ENCODE measurements at places on chromosomes 2 and 18.

DNA sequence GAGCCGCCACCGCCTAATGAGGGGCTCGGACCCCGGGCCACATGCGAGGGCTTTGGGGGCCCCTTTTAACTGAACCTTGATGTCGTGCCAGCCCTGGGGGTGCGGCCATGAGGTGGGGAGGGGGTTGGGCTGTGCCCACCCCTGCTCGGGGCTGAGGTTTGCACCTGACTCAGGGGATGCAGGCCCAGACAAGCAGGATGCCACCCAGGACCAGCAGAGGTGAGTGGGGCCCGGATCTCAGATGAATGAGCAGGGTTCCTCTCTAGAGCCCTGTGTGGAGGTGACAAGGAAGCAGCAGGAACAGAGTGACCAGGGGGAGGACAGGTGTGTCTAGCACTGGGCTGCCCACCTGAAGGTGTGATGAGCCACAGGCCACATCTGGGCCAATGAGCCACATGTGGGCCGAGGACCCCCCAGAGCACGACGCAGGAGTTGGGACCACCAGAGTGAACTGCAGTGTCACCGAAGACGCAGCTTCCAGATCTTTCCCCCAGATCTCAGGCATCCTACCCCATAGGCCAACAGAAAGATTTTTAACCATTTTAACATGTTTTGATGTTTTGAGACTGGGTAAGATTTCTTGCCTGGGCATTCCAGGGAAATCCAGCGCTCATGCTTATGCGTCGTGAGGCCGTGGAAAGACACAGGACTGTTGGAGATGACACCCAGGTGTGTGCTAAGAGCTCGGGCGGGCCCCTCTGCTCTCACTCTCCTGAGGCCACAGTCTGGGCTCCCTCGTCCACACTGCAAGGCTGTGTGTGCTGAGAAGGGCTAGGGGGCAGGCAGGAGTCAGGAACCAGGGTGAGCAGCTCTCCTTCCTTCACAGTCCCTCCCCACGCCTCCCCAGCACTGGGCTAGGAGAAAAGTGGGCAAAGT, 73.6 kb downstream of the DDX1 start:
- no peak for DNase-seq

GRCh38 chr18:79496978-79497637, 101.4 kb downstream of the NFATC1 start:
- peak; percentile 66 for DNase-seq

GRCh38 chr2:232870018-232870765, at the start of gene SNORC:
TSS of gene SNORC (plus strand) at chr2:232870264. CDS start at chr2:232870342, 78 bp downstream.
- peak; percentile 60 for DNase-seq

DNA sequence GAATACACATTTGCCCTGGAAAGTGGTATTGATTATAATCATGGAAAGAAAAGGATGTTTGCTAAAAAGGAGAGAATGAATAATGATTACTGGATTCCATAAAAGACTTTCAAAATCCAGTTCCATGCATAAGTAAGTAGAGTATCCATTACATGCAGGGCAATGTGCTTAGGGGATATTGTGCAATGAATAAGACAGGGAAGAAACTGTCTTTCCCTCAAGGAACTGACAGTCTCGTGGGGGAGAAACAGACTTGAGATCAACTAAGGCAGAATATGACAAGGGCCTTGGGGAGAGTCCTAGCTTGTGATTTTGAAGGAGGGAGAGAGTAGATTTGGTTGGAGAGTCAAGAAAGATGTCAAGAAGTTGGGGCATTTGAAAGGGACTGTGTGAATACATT, 130.6 kb downstream of the SPP2 start:
- no peak for DNase-seq

- no peak for DNase-seq
Measured at GRCh38 chr2:148048475-148049221, 27.8 kb downstream of the MBD5 start.

DNA sequence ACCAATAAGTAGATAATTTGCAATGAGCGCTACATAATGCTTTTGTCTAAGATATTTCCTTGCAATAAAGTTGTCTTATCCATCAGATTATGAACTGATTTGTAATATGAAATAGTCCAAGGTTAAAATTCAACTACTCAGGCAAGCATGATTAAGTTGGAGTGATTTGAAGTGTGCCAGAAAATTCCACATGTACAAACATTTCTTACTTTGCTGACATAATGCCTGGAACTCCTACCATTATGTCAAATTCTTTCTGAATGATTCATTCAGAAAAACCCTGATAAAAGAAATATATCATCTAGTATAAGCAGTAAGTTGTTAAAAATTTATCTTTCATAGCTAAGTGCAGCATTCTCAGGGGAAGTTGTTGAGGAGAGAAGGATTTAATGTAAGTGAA, 87.3 kb downstream of the CBLN2 start:
- DNase-seq: no peak

DNA sequence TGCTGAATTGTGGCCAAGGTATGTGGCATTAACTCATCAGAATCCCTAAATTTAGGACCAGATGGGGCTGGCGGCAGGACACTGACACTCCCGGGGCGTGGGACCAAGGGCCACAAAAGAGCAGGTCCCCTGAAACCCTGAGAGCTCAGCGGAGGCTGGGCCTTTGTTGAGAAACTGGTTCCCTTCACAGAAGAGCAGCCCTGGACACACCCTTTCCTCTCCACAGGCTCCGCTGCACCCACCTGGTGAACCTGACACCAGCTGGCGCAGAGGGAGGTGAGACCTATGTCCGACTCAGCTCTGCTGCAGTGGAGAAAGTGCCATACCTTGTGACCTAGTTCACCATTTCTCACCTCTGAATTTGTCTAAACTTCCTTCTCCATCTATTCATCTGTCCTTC, 119.5 kb downstream of the RTP5 start:
- DNase-seq: no peak

GRCh38 chr2:237547841-237548416, 18.4 kb upstream of the PRLH start:
- DNase-seq: no peak

DNA sequence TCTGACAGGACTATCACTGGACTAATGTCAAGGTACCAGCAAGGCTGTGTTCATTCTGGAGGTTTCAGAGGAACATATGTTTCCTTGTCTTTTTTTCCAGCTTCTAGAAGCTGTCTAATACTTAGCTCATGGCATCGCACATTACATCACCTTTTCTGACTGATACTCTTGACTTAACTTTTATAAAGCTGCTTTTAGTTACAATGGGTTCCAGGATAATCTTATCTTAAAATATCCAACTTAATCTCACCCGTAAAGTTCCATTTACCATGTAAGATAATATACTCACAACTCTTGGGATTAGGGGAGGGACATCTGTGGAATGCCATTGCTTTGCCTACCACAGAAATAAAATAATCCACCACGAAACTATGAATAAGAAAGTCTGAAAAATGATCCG, 394.2 kb downstream of the CDH19 start:
- no peak for DNase-seq

DNA sequence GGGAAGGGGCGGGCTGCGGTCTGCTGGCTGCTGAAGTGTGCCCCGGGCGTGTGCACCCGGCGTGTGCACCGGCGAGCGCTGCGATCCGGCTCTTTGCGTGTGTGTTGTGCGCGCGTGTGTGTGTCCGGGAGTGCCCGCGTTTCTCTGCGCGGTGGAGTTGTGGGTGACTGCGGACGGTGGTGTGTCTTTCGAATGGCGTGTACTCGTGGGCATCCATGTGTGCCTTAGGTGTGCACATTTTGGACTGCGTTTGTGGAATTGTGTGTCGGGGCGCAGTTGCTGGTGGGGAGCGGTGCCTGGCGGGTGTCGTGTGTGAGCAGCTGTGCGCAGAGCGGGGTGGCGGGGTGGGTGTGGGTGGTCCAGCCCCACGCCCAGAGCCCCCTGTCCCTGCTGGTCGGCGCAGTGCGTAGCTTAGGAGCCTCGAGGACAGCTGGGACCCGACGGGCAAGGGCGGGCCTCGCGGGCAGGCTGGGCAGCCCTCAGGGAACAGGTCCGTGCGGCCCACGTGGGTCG, 533 bp downstream of the HPCAL1 start:
- DNase-seq: no peak

DNA sequence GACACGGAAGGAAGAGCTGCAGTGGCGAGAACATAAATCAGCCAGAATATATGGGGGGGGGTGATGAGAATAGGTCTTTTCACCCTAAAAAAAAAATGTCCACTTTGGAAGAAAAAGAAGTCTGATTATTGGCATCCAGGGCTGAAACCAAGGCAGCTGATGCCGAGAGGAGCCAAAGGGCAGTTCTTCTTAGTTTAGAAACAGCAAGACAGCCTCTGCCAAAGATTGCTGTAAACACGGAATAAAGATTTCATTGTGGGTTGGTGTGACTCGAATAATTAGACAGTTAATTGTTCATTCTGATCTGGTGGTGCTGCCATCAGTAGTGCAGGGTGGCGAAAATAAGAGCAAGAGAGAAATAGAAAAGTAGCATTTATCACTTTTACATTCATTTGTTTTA, 3.5 kb downstream of the CDH20 start:
- no peak for DNase-seq

GRCh38 chr2:154912215-154912614, 213.7 kb downstream of the KCNJ3 start:
- no peak for DNase-seq

DNA sequence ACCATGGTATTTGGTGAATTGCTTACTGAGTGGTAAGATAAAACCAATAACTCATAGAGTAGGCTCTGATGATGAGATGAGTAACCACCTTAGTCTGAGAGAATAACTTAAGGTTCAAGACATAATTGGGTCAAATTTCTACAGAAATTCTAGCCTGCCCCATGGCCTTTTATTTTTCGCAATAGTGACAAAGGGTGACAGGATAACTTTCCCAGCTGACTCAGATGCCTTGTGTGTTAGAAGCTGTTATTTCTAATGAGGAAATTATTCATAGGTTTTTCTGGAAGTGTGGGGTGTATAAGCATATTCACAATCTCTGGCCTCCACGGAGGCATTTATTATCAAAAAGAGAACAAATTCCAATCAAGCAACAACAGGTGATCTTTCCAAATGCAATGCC, 159.0 kb downstream of the NUP35 start:
- no peak for DNase-seq

DNA sequence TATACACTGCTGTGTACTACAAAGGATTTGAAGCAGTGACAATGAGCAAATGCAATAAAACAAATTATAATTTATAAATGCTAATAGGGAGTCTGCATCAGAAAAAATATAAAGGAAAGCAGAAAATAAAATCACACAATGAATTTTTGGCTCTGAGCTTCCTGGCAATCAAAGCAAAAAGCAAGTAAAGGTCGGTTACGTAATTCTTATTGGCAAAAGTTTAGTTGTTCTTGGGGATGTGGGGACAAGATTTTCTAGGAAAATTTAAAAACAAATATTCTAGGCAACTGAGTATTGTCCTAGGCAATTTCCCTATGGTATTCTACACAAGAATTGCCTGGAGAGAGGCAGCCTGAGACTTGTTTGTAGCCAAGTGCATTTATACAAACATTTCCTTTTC, 1.8 kb downstream of the ORC2 start:
- DNase-seq: no peak

DNA sequence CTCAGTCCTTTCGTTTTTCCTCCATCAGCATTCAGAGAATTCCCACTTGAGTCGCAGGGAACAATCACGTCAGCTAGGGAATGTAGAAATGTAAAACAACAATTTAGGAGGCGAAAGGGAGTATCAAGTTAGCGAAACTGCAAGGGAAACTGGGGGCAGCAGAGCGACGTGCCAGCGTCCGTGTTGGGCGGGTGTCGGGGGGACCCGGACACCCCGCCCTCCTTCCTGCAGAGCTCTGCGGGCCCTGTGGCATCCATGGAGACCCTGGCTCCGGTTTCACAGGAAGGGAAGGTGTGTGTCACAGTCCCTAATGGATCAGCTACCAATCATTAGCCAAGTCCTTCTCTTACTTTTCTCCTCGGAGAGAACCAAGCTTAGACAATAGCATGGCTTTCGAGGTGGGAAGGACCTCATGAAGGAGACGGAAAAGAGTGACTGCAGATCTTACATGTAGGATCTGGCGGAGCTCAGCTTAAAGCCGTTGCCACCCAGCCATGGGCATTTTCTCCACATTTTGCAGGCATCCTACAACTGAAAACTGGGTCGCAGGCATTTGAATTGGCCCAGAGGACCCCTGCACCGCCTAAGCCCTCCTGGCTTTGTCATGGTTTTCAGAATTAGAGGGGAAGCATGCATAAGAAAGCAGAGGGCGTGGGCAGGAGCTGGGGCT, 33.7 kb downstream of the SOX11 start:
- DNase-seq: no peak

DNA sequence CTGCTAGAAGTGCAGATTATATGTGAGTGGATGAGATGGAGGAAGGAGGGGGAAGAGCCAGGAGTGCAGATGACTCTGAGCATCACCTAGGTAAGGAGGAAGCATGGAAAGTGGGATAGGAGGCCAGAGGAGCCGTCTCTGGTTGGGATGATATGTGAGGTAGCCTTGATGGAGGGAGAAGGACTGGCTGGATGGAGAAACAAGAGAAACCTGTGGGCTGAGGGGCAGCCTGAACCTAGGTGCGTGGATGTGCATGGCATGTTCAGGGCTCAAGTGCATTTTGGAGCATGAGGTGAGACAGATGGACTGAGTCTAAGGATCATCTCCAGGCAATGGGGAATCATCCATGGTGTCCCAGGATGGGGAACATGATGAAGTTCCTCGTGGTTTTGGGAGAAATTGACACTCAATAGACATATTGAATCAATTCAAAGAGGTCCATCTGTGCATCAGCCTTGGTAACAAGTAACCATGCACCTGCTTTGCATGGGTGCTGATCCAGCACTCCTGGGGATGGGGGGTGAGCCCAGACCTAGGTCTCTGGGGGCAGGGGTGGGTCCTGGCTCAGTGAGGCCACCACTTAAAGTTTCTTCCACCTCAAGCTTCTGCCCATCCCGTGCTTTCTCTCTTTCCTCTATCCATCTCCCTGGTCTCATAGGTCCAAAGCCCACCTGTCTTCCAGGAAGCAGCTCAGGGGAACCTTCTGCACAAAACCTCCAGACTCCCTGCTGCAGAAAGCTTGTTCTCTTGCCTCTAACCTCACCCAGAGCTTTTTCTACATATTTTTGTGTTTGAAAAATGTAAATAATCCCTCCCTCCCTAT, 19.2 kb downstream of the MYCN start:
- DNase-seq: no peak

DNA sequence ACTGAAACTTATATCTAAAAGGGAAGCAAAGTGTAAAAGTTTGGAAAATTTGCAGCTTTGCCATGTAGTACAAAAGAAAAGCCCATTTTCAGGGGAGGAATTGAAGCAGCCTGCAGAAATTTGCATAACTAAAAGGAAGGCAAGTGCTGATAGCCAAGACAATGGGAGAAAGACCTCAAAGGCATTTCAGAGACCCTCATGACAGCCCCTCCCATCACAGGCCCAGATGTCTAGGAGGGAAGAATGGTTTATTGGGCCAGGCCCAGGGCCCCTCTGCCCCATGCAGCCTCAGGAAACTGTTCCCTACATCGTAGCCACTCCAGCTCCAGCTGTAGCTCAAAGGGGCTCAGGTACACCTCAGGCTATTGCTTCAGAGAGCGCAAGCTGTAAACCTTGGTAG, 14.4 kb upstream of the WDR75 start:
- DNase-seq: no peak

- no peak for DNase-seq
Measured at GRCh38 chr2:222232372-222232771, 66.4 kb downstream of the PAX3 start.

Measured in left forelimb (tissue), 1 donor.